Fibroblast of skin of right biceps (primary cell): ENCODE measurements at places on chromosomes 3 and 15.

- no peak for DNase-seq
Measured at GRCh38 chr15:39778021-39778420, 4.6 kb downstream of the FSIP1 start.

GRCh38 chr15:37106490-37107001 is 6.2 kb upstream of the MEIS2 start:
- peak; percentile 63 for DNase-seq

DNA sequence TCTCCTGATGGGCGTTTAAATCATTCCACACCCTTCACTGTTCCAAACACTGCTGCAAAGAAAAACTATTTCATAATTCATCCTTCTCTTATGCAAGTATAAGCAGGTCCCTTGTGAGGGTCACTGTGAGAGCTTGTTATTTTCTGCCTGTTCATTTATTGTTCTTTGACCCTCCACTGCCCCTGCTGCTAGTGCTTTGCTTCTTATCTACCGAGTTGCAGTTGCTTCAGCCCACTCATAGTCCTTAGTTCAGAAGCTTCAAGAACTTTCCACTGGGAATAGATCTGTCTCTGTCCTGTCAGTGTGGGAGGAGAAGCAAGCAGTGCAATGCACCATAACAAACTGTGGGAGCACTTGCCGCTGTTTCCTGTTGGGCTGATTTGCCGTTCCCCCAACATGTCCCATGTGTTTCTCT is 39.8 kb downstream of the RIOX2 start:
- no peak for DNase-seq

GRCh38 chr3:188589071-188589470 is 435.1 kb downstream of the LPP start:
- no peak for DNase-seq

- DNase-seq, result peak; percentile 96
Measured at GRCh38 chr3:99108508-99108907, 207.0 kb upstream of the DCBLD2 start.

GRCh38 chr3:54421943-54422342 is 299.6 kb downstream of the CACNA2D3 start:
- DNase-seq, result no peak

- DNase-seq, result no peak
Measured at GRCh38 chr3:124336067-124336656, 344.2 kb upstream of the ROPN1 start.

GRCh38 chr15:89835176-89835564 is 20.5 kb upstream of the ANPEP start:
- no peak for DNase-seq

DNA sequence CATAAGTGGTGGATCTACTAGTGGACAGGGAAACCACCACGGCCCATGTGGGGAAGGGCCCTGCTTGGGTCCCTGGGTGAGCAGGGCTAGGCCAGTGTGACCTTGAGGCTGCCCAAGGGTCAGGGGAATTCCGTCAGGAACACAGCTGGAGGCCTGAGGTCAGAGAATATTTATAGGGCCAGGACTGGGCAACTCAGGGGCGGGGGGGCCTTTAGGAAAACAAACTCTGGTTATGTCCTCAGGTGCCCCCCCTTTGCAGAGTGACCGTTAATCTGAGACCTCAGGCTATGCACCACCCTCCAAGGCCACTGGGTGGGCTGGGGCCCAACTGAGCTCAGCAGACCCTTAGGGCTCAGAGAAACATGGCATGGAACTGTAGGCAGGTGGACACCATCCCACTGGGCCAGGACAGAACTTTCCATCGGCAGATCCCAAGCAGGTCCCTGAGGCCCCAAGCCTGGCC is 2.5 kb downstream of the TWF2 start:
- no peak for DNase-seq

DNA sequence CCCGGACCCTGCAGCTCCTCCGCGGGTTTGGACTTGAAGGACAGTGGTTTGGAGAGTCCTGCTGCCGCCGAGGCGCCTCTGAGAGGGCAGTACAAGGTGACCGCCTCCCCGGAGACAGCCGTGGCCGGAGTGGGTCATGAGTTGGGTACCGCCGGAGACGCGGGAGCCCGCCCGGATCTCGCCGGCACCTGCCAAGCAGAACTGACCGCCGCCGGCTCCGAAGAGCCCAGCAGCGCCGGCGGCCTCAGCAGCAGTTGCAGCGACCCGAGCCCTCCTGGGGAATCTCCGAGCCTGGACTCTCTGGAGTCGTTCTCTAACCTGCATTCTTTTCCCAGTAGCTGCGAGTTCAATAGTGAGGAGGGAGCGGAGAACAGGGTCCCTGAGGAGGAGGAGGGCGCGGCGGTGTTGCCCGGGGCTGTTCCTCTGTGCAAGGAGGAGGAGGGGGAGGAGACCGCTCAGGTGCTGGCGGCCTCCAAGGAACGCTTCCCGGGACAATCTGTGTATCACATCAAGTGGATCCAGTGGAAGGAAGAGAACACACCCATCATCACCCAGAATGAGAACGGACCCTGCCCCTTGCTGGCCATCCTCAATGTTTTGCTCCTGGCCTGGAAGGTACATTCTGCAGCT is 634 bp downstream of the MINDY2 start:
- DNase-seq, result no peak
